ENCODE measurements at places on chromosomes 16 and 17.

DNA sequence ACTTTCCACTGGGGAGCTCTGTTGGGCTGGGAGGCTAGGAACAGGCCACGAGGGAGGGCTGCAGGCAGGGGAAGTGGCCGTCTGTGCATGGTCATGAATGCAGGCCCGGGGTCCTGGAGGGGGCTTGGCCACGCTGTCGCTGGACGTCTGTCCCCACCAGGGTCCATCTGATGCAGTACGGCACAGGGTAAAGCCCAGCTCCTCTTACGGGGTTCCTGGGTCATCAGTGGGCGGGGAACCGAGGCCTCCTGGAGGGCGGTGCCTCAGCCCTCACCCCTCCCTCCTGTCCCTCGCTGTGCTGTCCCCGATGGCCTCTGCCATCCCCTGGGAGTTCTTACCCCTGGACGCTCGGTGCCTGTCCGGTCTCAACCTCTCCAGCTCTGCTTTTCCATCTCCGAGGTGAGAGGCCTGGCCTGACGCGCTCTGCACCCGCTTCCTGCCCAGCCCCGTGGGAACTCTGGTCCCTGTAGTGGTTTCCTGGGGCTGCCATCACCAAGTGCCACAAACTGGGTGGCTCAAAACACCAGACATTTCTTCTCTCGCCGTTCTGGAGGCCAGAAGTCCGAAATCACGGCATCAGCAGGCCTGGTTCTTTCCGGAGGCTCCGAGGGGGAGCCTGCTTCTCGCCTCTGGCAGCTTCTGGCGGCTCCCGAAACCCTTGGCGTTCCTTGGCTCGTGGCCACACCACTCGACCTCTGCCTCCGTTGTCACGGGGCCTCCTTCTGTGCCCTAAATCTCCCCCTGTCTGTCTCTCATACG lies 182.8 kb downstream of the SEC14L1 start:
- DNase-seq: no peak

- DNase-seq: no peak
These were observed 75.8 kb downstream of the PITPNC1 start for GRCh38 chr17:67452681-67453554.

GRCh38 chr17:14359163-14360020 lies 58.5 kb downstream of the HS3ST3B1 start:
- no peak for DNase-seq

- peak; percentile 13 for DNase-seq
These were observed 391.4 kb upstream of the MAF start for GRCh38 chr16:79991969-79992368.

- DNase-seq: no peak
These were observed 56.7 kb upstream of the ERCC4 start for GRCh38 chr16:13863075-13863765.

GRCh38 chr16:50245417-50246298 lies 20.7 kb upstream of the ADCY7 start:
- no peak for DNase-seq

- DNase-seq: no peak
These were observed 73.9 kb upstream of the SOX9 start for GRCh38 chr17:72046643-72047612.

GRCh38 chr16:89095491-89095951 lies 1.9 kb downstream of the ACSF3 start:
- no peak for DNase-seq

DNA sequence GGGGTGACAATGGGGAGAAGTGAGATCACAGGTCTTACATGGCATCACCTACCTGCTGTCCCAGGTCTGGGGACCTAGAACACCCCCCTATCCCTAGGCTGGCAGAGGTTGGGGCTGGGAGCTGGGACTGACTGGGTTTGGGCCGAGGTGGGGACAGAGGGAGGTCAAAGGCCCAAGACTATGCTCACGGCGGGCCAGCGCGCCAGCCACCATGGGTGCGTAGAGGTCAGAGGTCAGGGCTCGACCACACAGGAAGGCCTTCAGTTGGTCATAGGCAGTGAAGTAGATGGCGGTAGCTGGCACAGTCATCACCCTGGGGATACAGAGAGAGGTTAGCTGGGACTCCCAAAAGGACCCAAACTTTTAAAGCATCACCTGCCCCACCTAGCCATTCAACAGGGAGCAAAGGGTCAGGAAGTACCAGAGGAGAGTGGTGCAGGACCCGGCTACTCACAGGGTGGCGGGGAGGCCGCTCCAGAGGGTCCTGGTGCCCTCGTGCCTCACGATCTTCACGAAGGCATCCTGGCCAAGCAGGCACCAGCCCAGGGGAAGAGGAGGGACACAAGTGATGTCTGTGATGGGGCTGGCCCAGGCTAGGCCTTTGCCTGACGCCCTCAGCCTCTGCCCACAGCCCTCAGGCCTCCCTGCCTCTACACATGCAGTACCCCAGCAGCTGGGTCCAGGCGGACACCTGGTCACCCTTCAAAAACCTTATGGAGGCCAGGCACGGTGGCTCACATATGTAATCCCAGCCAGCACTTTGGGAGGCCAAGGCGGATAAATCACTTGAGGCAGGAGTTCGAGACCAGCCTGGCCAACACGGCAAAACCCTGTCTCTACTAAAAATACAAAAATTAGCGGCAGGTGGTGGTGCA lies 3.1 kb downstream of the SLC25A39 start:
- no peak for DNase-seq

GRCh38 chr16:89579351-89579750 lies 3.8 kb downstream of the CPNE7 start:
- DNase-seq: no peak

DNA sequence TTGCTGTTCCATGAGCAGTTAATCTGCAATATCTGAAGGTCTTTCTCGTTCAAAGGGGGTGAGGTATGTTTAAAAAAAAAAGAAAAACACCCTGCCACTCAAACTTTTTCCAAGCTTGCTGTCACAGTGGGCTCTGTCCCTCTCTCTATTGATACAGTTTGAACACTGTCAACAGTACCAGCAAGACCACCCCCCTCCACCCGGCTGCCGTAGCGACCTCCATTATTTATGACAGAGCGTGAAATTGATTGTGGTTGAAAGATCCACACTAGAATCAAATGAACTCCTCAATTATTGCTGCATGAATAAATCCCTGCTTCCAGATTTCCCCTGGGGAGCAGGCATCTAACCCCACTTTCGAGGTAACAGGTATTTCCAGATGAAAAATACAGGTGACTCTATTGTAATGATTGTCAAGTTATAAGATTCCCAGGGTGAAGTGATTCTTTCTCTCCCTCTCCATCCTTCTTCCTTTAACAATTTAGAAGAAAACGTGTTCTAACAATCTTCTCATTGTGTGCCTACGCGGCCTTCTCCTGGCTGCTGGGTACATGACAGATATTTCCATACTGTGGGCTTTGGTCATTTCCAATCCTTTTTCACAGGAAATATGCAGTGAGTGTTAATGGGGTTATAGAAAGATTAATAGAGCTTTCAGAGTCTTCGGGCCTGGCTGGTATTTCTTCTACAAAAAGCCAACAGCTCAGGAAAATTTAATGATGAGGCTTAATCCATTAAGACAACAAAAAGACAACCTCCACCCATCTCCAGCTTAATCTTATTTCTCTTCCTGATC lies 135.7 kb upstream of the C16orf82 start:
- DNase-seq: no peak

DNA sequence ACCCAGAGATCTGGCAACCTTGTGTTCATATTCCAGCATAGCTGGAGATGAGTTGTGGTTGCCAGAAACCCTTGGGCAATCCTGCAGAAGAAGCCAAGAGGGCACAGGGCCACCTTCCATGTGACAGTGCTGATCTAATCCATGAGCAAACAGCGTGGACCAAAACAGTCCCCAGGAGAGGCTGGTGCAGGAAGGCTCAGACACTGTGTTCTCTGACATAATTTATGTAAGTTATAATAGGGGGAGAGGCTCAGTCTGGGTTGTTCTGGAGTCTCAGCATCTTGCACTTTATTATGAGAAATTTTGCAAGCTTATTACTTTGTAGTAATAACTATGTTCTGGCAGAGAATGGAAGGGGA lies 273.9 kb downstream of the HAPSTR1 start:
- DNase-seq: no peak

- DNase-seq: no peak
These were observed 12.2 kb downstream of the MPHOSPH6 start for GRCh38 chr16:82157836-82158235.

DNA sequence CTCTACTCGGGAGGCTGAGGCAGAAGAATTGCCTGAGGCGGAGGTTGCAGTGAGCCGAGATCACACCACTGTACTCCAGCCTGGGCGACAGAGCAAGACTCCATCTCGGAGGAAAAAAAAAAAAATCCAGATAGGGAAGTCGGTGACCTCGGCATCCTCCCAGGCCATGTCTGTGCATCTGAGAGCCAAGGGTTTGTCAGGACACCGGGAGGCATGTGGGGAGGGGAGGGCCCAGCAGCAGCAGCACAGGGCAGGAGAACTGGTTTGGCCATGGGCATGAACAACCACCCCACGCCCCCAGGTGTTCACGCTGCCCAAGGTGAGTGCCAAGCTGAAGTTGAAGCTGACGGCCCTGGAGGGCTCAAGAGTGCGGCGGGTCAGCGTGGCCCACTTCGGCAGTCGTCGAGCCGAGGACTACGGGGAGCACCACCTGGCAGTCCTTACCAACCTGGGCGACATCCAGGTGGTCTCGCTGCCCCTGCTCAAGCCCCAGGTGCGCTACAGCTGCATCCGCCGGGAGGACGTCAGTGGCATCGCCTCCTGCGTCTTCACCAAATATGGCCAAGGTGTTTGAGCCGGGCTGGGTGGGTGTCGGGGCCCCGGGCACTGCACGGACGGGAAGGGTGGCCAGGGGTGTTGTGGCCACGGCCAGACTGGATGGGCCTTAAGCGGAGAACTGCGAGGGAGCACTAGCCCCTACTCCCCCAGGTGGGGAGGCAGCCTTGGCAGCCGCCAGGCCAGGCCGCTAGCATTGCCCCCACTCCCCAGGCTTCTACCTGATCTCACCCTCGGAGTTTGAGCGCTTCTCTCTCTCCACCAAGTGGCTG lies 14.7 kb upstream of the MYO15B start:
- DNase-seq: no peak

DNA sequence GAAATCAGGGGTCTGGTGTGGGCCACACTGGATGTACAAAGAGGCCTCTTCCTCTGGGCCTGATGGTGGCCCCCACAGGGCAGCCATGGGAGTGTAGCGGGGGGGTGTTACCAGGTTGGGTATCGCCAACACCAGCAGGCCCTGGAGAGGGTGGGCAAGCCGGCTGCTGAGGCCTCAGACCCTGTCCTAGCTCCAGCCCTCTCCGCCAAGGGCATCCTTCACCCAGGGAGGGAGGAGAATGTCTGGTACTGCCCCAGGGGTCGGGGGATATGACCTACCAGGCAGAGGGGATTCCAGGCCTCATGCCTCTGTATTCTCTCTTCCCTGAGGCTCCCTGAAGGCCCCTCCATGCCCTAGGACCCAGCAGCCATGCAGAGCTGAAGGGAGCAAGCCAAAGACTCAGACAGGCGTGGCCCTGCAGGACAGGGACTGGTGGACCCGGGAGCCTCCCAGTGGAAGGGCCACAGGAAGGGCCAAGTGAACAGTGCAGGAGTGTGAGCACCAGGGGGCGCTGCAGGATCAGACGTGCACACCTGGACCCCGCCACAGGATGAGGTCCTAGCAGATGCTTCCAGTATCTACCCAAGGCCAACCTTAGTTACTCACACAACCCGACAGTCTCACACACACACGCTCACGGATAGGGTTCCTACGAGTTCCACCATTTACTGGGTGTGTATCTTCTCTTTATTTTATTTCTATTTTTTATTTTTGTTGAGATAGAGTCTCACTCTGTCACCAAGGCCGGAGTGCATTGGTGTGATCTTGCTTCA lies 10.9 kb upstream of the CES4A start:
- DNase-seq: peak; percentile 76

DNA sequence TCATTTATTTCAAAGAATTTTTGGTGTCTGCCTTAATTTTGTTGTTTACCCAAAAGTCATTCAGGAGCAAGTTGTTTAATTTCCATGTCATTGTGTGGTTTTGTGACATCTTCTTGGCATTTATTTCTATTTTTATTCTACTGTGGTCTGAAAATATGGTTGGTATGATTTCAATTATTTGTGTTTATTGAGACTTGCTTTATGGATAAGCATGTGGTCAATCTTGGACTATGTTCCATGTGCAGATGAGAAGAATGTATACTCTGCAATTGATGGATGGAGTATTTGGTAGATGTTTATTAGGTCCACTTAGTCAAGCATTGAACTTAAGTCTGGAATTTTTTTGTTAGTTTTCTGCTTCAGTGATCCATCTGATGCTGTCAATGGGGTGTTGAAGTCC lies 383.0 kb downstream of the PMP22 start:
- no peak for DNase-seq

DNA sequence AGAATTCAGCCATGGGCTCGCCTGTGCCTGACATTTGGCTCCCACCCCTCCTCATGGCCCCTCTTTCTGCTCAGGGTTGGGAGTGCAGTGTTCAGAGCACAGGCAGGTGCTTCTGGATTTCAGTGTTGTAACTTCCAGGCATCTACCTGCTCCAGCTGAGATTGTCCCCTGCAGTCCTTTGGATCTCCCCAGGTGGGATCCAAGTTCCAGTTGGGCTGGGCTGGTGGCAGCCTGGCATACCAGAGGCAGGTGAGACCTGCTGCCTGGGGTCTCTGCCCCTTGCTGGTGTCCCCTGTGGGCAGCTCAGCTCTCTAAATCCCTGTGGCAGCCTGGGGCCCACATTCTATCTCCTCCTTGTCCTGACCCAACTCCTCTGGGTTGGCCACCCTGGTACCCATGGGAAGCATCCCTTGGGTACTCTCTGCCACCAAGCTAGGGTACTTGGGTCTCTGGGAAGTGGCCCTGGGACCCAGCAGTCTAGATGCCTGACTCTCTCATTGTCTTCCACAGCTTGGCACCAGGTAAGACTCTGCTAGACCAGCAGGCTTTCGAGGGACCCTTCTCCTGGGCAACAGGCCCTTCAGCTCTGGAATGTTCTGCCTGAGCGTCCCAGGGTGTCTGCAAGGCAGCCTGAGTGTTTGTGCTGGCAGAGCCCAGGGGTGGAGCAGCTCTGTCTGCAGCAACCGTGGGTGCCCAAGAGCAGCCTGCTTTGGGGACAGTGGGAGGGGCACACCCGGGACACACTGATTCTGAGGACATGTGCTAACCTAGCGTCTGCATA lies 42.5 kb downstream of the DNAH17 start:
- no peak for DNase-seq

- no peak for DNase-seq
These were observed 332.5 kb downstream of the GRIN2A start for GRCh38 chr16:9849697-9850245.

- no peak for DNase-seq
These were observed 10.0 kb downstream of the GGA2 start for GRCh38 chr16:23500212-23500861.

DNA sequence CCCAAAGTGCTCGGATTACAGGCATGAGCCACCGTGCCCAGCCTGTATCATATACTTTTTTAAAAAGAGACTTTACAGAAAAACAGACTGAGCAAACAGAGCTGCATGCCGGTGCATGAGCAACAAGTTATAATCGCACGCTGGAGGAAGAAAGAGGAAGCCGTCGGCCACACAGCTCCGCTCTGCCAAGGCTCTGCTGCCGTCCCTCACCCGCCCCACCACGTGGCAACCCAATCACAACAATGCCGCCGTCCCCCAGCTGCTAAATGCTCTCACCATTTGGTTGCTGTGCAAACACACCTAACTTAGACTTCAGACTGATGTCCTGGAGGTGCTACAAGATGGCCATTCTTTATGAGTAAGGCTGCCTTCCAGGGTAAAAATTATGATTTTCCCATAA lies 83.5 kb downstream of the ADCY9 start:
- no peak for DNase-seq

GRCh38 chr16:57009643-57010170 lies 20.4 kb downstream of the NLRC5 start:
- DNase-seq: no peak

- DNase-seq: no peak
These were observed 2.8 kb downstream of the SPHK1 start for GRCh38 chr17:76386966-76387765.
